ENCODE measurements at places on chromosomes 1 and 21.

GRCh38 chr1:161021970-161022353 is 1.0 kb upstream of the F11R start:
- DNase-seq: no peak

GRCh38 chr1:41439234-41439633 is 45.2 kb downstream of the EDN2 start:
- DNase-seq: no peak

GRCh38 chr21:35478161-35479064 is 429.3 kb upstream of the RUNX1 start:
- no peak for DNase-seq

DNA sequence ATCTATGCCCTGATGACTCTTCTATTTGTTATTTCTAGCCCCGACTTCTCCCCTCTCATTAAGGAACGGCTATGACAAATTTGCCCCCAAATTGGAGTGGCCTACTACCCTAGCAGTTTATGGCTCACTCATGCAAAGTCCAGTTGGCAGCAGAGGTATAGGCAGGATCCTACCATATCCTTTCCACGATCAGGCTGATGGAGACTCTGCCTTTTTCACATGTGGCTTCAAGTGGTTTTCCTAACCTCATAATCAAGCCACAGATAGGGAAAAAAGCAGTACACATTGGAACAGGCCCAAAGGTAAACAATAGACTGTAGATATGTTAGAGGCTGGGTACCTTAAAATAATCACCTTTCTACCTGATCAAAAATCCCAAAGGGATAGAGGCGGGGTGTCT is 292.5 kb downstream of the NCAM2 start:
- DNase-seq: no peak

DNA sequence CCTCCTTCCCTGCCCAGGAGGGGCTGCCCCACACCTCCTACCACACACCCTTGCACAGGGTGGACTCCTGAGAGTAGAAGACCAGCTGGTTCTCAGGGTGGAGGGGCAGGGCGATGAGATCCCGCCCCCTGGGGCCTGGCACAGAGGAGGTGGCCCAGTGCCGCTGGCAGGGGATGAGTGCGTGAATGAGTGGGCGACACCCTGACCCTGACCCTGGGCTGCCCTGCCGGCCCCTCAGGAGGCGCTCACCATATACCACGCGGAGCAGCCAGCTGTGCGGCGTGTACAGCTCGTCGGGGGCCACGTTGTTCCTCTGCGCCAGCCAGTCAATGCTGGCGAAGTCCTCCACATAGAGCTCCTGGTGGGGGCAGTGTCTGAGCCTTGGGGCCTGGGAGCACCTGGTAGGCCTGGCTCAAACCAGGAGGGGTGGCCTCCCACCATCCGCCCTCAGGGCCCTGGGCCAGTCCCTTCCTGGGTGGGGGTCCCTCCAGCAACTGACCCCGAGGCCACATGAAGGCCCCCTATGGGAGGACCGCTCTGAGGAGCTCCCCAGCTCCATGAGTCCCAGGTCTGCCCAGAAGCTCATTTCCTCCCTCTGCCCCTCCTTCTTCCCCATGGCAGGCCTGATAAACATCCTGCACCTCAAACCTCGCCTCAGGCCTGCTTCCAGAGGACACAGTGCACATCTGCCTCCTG is 13.0 kb downstream of the LSS start:
- no peak for DNase-seq

- DNase-seq: no peak
These were observed 1211.6 kb upstream of the ADGRL4 start for GRCh38 chr1:80218112-80218511.

DNA sequence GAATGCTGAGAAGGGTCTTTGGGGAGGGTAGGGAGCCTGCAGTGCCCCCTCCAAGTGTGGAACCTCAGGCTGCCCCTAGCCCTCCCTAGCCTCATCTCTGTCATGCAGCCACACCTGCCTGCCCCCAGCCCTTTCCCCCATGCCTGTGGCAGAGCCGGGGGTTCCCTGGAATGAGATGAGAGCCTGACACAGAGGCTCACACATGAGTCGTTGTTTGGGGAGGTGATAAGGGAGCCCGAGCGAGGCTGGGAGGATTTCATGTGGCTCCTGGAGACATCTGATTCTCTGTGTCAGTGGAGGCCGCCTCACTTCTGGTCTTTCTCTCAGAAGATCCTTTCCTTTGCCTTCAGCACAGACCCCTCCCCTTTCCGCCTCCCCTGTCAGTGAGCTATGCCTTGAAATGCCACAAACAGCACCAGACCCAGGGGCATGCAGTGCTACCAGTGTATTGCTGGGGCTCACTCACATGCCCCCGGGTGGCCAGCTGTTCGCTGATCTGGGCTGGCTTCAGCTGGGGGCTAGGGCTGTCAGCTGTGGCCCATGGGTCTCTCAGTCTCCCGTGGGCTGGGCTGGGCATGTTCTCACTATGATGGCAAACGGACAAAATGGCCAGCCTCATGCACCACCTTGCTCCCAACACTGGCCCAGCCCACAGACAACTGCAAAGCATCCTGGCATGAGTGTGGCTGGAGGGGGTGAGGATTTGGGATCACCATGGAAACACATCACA is 102.6 kb downstream of the AJAP1 start:
- no peak for DNase-seq

- DNase-seq: no peak
These were observed 3.7 kb downstream of the MATN1 start for GRCh38 chr1:30719406-30720270.

GRCh38 chr1:108082001-108082400 is 117.0 kb upstream of the VAV3 start:
- DNase-seq: no peak

GRCh38 chr1:117026361-117026760 is 24.8 kb downstream of the CD101 start:
- DNase-seq: no peak

GRCh38 chr1:30447080-30447479 is 276.3 kb downstream of the MATN1 start:
- no peak for DNase-seq

- no peak for DNase-seq
These were observed 2.6 kb downstream of the SLAMF8 start for GRCh38 chr1:159829273-159829634.

DNA sequence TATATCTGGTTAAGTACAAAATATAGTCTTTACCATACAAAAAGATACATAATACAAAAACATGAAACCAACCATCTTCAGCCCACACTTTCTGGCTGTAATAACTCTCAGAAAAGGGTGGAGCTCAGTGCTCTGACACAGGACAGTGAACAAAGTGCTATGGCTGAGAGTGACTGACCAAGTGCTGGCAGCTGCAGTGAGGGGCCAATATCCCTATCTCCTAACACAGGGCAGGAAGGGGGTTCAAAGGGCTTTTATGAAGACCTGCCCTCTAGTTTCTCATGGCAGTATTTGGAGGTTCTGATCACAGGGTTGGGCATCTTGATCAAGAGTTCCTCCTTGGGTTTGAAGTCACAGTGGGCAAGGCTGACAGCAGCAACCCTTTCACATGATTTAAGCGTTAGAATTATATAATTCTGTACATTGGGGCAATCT is 3.9 kb downstream of the TXNIP start:
- DNase-seq: no peak

DNA sequence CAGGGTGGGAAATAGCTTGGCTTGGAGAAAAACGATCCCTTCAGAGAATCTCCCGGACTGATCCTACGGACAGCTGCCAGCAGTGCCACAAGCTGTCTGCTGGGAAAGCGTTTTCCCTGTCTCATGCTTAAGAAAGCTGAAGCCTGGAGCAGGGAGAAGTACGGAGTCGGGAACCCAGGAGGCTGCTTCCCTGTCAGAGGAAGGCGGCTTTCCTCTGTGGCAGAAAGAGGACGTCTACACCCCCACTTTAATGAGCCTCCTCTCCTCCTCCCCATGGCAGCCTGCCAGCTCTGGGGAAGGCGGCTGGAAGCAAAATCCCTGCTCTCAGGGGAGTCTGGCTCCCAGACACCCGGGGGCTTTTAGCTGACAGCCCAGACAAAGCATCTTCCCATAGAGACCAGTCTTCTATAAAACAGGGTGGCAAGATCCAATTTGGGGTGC is 7.3 kb downstream of the KIF21B start:
- no peak for DNase-seq

DNA sequence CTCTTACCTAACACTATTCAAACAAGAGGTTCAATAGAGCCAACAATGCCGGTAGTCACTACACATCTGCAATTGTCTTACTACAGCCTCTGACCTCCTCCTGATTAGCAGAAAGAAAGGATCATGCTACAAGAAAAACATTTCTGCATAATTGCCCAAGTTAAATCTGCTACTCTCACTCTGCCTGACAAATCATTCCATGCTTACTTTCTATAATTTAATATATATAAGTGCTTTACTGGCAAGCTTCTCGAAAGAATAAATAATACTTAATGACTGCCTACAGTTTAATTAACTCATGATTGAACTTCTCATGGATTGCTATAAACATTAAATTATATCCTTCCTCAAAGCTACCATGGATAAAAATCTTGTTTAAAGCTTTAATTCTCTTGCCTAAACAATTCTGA is 156.0 kb downstream of the SLC45A1 start:
- no peak for DNase-seq

- no peak for DNase-seq
These were observed 15.1 kb downstream of the MCOLN3 start for GRCh38 chr1:85033221-85033620.

DNA sequence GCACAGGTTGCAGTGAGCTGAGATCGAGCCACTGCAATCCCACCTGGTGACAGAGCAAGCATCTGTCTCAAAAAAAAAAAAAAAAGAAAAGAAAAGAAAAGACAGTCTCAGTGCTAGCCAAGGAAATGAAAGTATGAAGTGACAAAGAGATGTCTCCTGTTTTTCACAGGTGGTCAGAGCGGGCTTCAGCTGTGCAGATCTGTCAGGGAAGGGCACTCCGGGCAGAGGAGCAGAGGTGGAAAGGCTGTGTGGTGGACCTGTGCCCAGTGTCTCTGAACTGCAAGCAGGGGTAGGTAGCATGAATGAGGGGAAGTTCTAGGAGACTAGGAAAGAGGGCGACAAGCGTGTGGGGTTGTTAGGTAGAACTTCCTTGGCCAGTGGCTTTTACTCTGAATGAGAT is 67.5 kb downstream of the CD247 start:
- DNase-seq: no peak

GRCh38 chr1:59138402-59138801 is 158.5 kb upstream of the FGGY start:
- no peak for DNase-seq

DNA sequence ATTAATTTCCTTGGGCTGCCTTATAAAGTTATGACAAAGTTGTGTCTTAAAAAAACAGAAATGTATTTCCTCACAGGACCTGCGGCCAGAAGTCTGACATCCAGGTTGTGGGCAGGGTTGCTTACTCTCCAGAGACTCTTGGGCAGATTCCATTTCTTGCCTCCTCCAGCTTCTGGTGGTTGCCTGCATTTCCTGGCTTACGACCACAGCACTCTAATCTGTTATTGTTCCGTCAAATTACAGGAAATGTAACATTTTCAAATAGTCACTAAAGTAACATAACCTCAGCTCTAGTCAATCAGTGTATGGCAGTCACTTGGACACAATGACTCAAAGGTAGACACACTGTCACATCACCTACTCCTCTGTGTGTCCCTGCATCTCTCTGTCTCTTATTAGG is 226.8 kb downstream of the DNAH14 start:
- DNase-seq: no peak

GRCh38 chr1:209435654-209436566 is 147.6 kb upstream of the CAMK1G start:
- no peak for DNase-seq

DNA sequence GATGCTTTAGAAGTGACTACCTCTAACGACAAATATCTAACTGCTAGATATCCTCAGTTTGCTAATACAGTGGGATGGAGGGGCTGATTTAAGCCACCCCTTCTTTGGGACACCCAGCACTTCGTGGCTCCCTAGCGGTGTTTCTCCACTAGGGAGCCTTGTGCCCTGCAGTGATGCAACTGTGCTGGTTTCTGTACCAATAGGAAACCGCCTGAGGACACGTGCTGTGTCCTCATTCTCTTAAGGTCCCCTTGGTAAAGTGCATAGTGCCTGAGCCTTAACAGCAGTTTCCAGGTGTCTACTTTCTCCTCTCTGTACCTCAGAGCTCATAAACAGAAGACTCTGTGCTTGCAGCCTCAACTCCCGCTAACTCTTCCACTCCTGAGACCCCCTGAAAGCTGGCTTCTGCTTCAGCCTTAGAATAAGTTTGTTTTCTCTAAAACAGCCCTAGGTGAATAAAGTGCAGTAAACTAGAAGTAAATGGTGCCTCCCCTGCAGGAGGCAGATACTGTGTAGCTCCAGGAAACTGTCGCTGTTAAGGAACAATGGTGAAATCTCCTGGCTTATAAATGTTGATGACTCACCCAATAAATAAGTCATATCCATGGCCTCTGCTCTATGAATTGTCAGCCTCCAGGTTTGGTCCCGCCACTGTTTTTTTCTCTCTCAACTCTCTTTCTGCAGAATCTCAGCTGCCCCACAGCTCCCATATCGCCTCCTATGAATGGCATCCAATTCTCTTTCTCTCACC is 130.4 kb downstream of the AK5 start:
- no peak for DNase-seq

DNA sequence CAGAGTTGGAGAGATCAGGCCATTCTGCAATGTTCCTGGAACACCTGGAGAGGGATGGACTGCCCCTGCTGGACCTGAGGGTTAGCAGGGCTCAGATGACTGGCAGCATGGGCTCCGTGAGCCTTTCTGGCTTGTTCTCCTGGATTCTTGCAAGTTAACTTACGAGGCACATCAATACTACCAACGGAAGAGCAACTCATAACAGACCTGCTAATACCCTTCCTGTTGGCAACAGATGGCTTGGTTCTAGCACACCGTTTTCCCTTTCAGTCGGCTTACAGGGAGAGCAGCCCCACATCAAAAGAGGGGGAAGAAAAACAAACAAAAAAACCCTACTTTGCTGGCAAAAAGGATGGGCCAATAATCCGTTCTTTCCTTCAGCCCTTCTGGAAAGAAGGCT is 47.9 kb downstream of the SLC66A1 start:
- DNase-seq: no peak

DNA sequence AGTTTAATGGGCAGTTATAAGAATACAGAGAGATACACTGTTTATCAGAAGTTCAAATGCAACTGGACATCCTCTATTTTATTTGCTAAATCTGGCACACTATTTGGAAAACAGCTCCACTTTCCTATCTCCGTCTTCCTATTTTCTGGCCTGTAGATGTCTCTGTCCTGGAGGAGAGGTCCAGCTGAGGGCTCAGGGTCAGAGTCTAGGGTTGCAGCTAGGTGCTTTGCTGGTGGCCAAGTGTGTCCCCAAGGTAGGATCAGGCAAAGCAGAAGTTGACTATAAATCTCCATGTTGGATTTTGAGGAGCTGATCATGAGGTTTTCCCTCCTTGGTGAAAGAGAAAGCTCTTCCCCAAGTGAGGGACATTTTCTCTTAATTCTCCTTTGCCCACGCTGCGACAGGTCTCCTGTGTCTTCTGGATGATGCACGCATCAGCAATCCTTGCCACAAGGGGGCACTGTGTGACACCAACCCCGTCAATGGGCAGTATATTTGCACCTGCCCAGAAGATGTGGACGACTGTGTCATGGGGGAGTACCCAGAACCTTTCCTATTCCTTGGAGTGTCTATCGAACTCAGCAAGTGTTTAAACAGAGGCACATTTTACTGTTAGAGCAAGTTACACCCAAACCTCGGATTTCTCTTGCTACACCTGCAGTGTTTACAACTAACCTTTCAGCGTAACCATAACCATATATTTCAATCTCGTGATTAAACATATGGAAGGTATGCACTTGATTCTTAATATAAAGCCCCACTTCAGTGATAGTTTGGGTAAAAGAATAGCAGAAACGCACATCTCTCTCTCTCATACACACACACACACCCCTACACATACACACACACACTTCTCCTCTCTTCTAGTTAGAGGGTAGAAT is 10.2 kb downstream of the ADAM30 start:
- no peak for DNase-seq

- DNase-seq: no peak
These were observed 87.9 kb upstream of the LYST start for GRCh38 chr1:235954306-235955283.
